Cortex of kidney (tissue), 1 donor: ENCODE measurements at places on chromosomes 2 and 18.

GRCh38 chr2:173448938-173449471, 94.3 kb downstream of the CDCA7 start:
- DNase-seq: no peak

DNA sequence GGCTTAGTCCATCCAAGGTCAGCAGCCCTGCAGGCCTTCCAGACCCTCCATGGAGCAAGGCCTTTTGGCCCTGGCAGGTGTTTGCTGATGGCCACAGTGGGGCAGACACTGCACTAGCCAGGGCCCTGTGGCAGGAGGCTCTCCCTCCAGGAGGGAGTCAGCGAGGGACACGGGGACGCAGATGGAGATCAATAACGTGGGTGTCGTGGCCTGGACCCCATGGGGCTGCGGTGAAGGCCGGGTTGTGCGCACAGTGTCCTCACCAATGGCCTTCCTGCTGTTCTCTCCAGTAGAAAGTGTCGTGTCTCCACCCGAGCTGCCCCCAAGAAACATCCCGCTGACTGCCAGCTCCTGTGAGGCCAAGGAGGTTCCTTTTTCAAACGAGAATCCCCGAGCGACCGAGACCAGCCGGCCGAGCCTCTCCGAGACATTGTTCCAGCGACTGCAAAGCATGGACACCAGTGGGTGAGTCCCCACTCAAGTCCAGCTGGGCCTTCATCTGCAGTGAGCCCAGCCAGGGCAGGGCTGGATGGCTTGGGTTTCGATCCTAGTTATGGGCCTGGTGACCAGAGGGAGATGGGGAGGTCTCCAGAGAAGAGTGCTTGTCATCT, 65.4 kb downstream of the INPP5D start:
- DNase-seq: no peak

DNA sequence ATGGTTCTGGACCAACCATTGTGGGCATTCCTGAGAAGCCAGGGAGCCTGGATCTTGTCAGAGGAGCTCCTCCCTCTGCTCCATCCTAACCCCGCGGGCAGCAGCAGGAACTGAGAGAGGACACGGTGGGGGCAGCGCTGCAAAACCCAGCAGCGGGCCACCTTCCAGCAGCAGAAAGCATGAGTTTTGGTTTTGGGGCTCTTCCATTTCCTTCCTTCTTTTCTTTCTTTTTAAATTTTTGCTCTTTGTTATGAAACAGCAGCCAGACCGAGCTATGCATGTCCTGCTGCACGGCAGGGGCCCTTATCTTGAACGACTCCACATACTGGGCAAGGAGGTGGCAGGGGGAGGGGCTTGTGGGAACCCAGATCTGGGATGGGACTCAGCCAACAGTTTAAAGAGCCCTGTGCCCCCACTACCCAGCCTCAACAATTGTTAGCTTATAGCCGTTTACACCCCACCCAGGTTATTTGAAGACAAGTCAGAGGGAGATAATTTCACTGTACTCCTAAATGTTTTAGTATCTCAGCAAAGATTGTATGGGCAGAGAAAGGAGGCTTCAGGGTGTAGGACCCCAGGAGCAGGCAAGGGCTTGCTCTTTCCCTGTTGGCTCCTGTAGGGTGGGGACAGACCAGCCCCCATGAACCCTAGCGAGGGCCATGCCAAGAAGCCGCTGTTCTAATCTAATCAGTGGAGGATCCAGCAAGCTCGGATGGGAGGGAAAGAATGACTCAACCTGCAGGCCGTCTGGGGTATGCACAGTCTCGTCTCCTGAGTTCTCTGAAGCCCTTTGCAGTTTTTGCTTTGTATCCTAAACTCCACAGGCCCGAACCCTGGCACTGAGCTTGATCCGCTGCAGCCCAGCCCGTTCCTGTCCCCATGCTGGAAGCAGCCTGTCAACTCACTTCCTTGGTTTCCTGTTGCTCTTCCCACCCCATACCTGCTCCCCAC, 75.3 kb downstream of the LRRFIP1 start:
- DNase-seq: no peak

DNA sequence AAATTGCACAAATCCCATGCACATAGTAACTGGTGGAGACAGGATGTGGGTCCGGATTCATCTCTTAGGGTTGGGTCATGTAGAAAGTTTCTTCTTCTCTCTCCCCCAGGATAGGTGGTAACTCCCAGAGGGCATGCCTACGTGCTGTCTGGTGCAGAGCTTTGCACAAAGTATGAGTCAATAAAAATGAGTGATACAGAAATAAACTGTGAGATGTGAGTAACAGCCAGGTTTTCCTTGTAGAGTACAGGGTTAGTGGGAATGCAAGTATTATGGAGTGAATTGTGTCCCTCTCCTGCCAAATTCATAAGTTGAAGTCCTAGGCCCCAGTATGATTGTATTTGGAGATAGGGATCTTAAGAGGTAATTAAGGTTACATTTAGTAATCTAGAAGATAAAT, 289.4 kb downstream of the ALK start:
- DNase-seq: no peak

DNA sequence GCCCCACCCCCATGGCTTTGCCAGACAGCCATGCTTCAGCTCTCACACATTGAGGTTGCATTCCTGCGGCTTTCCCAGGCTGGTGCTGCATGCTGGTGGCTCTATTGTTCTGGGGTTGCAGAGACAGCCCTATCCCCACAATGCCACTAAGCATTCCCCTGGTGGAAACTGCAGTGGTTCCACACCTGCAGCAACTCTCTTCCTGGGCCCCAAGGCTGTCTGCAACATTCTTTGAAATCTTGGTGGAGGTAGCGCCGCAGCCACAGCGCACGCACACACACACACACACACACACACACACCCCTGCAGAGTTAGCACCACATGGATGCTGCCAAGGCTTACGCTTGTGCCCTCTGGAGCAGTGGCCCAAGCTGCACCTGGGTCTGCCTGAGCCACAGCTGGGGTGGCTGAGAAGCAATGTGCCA, 21.4 kb downstream of the SFXN5 start:
- DNase-seq: no peak

GRCh38 chr2:156327835-156328695, 4.5 kb downstream of the NR4A2 start:
- DNase-seq: no peak

- DNase-seq: no peak
Observed at GRCh38 chr2:67600946-67601345, 203.8 kb downstream of the ETAA1 start.

DNA sequence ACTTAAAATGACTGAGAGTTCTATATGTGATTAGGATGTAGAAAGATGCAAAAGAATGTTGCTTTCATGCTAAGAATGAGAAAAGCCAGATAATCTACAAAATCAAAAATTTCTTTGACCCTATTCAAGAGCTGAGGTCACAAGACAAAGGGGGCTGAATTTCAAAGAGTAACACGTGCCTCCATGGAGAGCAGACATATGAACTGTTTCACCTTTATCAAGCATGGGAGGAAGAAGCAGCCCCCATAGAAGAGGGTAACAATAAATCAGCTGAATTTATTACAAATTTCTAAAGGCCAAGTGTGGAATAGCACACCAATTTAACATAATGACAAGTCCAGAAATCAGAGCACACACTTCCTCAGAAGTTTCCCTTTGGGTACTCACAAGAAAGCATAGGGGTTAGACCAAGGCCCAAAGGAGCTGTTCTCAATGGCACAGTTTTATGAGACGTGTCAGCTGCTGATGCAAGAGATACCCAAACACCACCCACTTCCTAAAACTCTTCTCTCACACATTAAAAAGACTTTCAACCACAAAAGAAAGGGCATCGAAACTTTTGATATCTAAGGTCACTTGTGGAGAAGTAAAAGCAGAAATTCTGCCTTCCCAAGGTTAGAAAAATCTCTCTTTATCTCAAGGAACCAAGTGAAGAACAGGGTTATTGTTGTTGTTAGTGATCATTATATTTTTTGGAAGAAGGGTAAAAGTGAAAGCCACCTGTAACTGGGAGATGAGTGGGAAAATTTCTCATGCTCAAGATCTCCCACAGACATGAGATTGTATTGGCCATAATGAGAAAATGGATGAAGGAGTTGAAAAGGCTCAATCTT, 950.1 kb downstream of the TRIB2 start:
- DNase-seq: no peak

- DNase-seq: no peak
Observed at GRCh38 chr2:70995426-70995729, 705 bp upstream of the TEX261 start.

GRCh38 chr2:102002228-102002627, 10.5 kb downstream of the IL1R2 start:
- DNase-seq: no peak

DNA sequence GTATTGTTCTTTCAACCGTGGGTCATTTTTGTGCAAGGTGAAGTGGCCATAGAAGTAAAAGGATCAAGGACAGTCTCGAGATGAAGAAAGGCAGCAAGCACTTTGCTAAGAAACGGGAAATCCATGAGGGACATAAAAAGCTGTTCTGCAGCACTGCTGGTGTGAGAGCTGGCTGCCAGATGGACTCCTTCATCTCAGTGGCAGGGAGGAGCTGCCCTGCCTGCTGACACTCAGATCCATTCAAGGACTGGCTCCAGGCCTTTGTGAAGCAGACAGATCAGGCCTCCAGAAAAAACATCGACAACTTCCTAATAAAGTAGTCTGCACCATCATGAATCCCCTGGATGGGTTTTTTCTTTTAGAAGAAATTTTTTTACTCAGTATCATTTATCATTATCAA, 29.5 kb downstream of the RMC1 start:
- no peak for DNase-seq

DNA sequence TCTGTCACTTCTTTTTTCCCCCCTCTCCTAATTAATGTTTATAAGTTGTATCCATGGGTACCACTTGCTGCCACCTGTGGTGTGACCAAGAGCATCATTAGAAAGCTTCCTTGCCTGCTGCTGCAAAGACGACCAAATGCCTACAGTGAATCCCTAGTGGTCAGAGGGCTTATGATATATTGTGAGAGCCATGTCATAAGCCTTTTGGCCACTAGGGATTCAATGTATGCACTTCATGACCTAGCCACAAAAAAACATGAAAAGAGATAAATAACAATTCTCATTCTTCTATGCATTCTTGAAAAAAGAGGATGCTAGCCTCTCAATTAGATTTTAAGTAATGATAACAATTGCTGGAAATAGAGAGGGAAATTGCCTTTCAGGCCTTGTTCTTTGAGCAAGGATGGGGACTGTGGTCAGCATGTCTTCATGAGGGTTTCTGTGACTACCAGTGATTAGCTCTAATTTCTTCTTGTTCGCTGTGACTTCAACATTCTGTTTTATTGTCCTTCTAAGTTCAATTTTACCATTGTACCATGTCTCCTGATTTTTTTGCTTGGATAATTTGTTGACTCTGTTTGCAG, 435.3 kb downstream of the TGIF1 start:
- no peak for DNase-seq

DNA sequence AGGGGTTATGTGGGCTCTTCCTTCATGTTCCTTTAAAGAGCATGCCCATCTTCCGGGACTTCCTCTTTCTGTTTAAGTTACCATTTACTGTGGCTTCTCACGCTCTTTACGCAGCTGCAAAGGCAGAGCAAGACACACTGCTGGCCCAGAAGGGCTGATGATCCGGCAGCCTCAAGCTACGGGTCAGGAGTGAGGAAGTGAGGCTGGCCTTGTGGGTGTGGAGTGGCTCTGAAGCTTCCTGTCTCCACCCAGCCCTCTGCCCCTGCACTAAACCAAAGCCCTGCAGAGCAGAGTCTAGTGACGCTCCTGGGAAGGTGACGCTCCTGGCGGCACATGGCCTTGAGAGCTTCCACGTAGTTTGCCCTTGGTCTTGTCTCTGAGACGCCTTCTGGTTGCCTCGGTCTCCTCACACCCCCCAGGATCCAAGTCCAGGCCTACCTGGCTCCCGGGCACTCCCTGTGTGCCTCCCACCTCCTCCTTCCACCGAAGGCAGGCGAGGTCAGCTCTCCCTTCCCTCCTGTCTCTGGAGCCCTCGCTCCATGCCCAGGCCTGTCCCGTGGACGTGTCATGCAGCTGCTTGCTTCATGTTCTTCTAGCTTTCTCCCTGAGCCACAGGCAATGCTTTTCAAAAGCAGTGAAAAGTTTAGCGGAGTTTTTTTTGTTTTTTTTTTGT, 50.3 kb downstream of the ARL4C start:
- DNase-seq: no peak
